Activated naive CD4-positive, alpha-beta T cell treated with anti-CD3 and anti-CD28 coated beads, Interleukin-2, amount 50 U/mL, for 16 hours (primary cell): ENCODE measurements at places on chromosomes 3 and 15.

DNA sequence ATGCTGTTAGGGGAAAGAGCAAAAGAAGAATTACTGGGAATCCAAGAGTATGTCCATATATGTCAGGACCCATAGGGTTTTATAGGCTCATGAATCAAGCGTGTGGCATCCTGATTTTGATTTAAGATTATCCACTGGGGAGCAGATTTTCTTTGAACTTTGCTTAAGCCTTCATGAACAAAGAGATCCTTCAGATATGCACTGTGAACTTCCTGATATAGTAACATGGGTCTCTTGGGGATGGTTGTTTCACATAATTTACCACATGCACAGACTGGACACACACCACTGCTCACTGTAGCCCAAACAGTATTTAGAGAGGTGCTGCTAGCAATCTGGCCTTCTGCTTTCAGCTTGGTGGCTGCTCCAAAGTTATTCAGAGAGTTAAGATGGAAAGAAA, 200.9 kb upstream of the ZPLD1 start:
- DNase-seq = no peak

- DNase-seq = no peak
Observed at GRCh38 chr15:29097168-29097567, 172.5 kb downstream of the NSMCE3 start.

DNA sequence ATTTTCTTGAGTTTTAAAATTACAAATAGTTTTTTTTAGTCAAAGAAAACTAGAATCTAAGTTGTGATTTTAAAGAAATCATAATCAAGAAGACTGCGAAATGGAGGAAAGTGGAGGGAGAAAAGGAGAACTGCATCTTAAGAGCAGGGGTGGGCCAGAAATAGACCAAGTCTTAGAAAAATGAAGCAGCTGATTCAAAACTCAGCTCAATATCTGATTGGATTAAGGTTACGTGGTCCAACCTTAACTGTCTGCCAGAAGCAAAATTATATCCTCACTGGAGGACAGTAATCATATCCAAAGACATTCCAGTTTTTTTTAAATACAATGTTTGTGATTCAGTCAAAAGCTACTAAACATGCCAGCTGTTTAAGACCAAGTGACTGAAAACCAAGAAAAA, 41.4 kb downstream of the CHSY1 start:
- no peak for DNase-seq

- DNase-seq = no peak
Observed at GRCh38 chr3:147616998-147617619, 207.9 kb downstream of the ZIC1 start.

GRCh38 chr3:31232055-31233025, 300.4 kb upstream of the STT3B start:
- no peak for DNase-seq

DNA sequence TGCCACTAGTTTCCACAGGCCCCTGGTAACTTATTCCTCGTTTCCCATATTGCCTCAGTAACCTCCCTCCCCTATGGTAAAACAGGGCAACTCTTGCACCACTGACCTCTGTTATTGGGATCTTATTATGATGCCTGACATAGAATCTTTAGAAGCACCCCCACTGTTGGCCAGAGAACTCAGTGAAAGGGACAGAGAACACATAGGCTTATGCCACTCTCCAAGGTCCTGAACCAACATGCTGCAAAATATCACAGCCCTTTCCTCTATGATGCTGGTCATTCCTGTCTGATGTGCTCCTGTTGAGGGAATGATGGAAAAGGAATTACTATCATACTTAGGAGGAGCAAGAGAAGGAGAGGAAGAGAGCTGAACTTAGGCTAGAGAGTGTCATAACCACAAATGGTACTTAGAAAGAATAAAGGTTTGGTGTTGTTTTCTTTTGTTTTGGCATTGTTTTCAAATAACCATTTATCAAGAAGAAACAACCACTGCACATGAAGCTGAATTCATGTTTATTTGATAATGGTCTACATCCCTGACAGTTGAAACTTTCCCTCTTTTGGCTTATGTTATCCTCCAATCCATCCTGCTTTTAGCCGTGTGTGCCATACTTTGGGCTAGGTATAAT, 330.2 kb downstream of the EPHB1 start:
- DNase-seq = no peak

DNA sequence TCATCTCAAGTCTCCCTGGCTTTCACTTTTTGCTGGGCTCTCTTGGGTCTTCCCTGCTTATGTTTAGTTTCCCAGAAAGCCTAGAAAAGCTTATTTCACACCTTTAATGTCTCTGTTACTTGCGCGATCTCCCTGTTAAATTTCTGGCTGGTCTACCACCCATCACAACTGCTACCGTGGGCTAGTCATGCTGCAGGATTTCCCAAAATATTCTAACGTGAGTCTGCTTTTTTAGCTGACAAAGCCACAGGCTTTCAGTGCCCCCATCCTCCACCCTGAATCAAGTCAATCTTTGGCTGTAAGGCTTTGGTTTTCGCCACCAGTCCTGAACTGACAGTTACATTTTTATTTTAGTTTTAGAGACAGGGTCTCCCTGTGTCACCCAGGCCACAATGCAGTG, 74.1 kb downstream of the SUMF1 start:
- DNase-seq = no peak

GRCh38 chr15:58608129-58608590, 141.3 kb downstream of the ADAM10 start:
- no peak for DNase-seq

GRCh38 chr3:66227915-66228314, 7.1 kb downstream of the SLC25A26 start:
- DNase-seq = no peak

- no peak for DNase-seq
Observed at GRCh38 chr3:193506921-193507320, 47.8 kb downstream of the ATP13A4 start.

DNA sequence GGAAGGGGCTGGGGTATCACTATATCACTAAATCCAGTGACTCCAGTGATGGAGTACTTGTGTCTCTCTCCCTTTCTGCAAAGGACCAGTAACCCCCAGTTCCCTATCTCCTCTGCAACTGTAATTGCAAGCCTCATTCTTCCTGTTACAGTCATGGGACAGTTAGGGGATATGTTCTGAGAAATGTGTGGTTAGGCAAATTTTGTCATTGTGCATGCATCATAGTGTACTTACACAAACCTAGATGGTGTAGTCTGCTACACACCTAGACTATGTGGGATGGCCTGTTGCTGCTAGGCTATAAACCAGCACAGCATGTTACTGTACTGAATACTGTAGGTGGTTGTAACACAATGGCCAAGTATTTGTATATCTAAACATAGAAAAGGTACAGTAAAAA, 2.2 kb downstream of the VPS8 start:
- DNase-seq = no peak

- DNase-seq = no peak
Observed at GRCh38 chr15:75195122-75195765, 6.4 kb upstream of the C15orf39 start.

DNA sequence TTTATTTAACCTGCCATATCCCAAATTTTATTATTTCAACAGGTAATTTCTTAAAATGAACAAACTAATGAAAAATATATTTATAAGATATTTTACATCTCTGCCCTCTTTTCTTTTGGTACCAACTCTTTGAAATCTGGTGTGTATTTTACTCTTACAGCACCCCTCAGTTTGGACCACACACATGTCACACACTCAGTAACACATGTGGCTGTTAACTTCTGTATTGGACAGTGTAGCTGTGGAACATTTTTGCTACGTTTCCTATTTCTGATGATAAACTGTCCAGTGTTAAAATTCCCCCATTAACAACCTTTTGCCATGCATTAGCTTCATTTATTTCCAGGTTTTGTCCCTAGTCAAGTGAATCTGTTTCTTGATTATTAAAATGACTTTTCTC, 250.6 kb downstream of the NFKBIZ start:
- DNase-seq = no peak

- DNase-seq = no peak
Observed at GRCh38 chr15:29921130-29921601, 98.9 kb upstream of the TJP1 start.

- no peak for DNase-seq
Observed at GRCh38 chr15:75659928-75660645, 12.4 kb downstream of the SNX33 start.

DNA sequence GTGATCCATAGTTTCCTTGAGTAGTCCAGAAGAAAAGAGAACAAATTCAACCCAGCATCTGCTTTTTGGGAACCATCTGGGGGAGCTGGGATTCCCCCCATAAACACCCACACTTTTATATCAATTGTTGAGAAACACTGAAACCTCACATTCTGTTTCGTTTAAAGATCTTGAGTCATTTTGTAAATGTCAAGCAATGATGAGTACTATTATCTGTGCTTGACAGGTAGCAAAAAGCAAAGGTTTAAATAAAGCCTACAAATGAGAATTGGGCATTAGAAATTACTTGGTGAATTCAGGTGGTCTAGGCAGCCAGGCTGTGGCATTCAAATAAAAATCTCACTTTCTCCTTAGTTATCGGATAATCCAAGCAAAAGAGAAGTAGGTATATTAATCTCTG, 75.7 kb downstream of the TMEM266 start:
- DNase-seq = no peak

DNA sequence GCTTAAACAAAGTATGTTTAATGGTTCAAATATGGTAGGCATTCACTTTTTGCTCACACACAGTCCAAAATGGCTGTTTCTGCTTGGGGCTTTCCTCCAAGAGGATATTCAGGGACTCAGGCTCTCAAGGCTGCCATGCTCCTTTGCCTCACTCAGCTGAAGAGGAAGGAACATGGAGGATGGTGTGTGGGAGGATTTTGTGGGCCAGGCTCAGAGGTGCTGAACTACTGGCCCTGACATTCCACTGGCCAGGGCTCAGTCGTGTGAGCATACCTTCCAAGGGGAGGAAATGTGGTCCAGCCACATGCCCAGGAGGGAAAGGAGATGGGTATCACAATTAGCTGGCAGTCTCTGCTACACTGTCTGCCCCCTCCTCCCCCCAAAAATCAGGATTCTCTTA, 8.7 kb downstream of the PXYLP1 start:
- DNase-seq = no peak

DNA sequence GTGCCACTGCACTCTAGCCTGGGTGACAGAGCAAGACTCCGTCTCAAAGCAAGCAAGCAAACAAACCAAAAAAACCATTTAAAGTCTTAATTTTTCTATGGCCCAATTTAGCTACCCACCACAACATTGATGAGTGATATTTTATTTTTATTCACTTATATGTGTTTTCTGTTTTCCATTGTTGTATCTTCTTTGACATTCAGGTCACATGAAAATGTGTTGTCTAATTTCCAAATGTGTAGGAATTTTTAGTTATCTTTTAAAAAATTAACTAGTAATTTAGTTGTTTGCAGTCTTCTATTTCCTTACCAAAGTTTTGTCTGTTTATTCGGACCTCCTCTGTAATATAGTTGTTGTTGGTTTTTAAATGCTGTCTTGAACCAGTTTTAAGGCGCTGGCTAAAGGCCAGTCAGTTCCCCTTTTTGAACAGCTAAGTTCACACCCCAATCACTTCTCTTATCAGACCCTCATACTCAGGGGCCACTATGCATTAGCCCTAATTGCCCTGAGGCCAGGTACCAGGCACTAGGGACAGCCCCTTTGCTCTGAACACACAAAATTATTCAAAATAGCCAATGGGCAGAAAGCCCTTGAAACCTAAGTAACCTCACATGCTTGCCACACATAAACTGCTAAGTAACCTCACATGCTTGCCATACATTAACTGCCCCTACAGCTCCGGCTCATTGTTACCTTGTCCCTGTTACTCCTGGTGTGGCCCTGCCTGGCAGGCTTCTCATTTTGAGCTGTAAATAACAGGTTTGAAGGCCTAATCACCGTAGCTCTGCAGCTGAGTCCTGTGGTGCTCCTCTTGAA, 4.3 kb upstream of the CCR4 start:
- no peak for DNase-seq

GRCh38 chr3:125960456-125961288, 8.3 kb upstream of the ROPN1B start:
- no peak for DNase-seq

DNA sequence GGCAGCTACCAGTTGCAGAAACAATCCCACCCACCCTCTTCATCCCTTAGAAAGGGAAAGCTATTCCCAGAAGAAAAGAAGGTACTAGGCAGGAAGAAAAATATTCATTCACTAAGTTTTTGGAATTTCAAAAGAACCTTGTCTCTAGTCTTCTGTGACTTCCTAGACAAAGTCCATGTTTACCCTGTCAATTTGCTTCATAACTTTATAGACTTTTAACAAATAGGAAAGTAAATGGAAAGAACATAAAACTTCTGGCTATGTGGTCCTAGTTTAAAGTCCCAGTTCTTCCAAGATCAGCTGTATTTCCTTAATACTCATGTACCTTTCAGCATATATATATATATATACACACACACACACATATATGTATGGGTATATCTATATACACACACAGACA, 143.7 kb upstream of the SNTN start:
- no peak for DNase-seq

GRCh38 chr3:52228266-52228665, 2.8 kb upstream of the TLR9 start:
- no peak for DNase-seq

DNA sequence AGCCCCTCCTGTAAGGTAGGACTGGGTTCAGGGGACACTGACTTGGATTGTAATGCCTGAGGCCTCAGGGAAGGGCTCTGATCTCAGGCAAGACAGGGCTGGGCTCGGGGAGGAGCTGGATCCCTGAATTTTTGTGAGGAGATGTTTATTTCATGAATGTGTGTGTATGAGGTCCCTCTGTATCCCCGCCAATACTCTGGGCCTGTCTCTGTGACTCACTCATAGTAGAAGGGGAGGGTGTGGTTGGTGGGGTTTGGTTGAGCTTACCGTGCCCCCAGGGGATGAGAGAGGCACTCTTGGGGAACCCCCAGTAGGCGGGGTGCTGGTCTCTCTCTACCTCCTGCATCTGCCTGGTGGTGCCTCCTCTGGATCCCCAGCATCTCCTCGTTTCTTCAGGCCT, 28.1 kb downstream of the RPSA start:
- DNase-seq = no peak

- no peak for DNase-seq
Observed at GRCh38 chr15:85570336-85570735, 189.9 kb downstream of the AKAP13 start.

DNA sequence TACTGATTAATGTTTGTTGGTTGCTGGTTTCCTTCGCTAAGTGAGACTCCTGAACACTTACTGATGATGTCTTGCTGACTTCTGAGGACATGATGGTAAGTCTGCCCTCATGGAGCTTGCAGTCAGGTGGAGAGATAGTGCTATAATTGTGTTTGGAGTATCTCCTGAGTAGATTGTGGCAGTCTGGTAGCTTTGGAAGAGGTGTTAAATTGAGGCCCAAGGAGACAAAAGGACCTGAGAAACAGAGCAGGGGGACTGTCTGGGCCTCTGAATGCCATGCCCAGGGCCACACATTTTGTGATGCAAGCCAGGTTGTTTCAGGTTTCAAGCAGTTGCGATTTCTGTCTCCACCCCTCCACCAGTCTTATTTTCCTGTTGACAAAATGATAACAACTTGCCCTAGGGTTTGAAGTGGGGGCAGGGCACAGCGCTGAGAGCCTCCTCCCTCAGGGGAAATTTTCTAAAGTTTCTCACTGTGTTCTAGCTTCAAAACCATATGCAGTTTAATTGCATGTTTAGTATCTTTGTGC, 16.7 kb downstream of the SMAD3 start:
- DNase-seq = peak; percentile 77

- no peak for DNase-seq
Observed at GRCh38 chr15:79035111-79035601, 55.4 kb downstream of the RASGRF1 start.
